ENCODE measurements at places on chromosomes 13 and 19.

GRCh38 chr19:46492841-46493235, 2.8 kb downstream of the PNMA8B start:
- DNase-seq, result no peak

GRCh38 chr13:111122056-111122455, 6.9 kb downstream of the ARHGEF7 start:
- no peak for DNase-seq

- DNase-seq, result no peak
Observed at GRCh38 chr19:4007836-4008539, 452 bp downstream of the PIAS4 start.

DNA sequence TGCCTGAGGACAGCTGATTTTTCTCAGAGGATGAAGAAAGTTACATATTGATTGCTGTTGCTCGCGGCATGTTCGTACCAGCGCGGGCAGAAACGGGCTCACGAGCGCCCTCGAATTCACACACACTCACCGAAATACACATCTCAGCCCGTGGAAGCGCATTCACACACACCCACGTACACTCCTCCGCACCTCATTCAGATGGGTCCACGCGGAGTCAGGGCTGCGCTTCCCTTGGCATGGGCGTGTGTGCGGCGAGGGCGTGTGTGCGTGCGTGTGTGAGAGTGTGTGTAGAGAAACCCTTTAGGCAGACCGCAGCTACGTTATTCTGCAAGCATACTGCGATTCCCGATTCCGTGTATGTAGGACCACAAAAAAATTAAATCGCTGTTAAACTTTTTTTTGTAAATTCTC, 2.1 kb upstream of the PCDH17 start:
- DNase-seq, result no peak

- DNase-seq, result no peak
Observed at GRCh38 chr19:10961073-10961860, 437 bp downstream of the SMARCA4 start.

GRCh38 chr19:49879243-49879963, 1.9 kb downstream of the TBC1D17 start:
- no peak for DNase-seq

- no peak for DNase-seq
Observed at GRCh38 chr13:83499286-83499685, 383.0 kb downstream of the SLITRK1 start.

DNA sequence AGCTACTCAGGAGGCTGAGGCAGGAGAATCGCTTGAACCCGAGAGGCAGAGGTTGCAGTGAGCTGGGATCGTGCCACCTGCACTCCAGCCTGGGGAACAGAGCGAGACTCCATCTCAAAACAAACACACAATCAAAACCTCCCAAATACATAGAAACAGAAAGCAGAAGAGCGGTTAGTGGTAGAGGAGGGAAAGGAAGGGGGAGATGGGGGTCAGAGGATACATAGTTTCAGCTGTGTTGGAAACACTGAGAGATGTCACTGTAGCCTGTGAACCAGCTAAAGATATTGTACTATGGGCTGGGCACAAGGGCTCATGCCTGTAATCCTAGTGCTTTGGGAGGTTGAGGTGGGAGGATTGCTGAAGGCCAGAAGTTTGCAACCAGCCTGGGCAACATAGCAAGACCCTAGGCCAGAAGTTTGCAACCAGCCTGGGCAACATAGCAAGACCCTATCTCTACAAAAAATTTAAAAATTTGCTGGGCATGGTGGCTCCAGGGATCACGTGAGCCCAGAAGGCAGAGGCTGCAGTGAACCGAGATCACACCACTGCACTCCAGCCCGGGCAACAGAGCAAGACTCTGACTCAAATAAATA, 49.9 kb downstream of the GNG7 start:
- no peak for DNase-seq

GRCh38 chr19:3708207-3708931, at the start of gene TJP3:
TJP3 (plus strand) TSS chr19:3708384; CDS start chr19:3728433, 20,049 bp downstream.
- no peak for DNase-seq

DNA sequence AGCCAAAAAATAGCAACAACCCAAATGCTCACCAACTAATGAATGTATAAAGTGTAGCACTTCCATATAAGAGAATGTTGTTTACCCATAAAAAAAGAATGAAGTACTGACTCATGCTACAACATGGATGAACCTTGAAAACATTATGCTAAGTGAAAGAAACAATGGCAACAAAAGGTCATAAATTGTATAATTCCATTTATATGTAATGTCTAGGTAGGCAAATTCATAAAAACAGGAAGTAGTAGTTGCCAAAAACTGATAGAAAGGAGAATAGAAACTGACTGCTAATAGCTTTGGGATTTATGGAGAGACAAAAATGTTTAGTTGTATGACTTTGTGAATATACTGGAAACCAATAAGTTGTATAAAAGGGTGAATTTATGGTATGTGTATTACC, 21.6 kb downstream of the MYCBP2 start:
- DNase-seq, result no peak

GRCh38 chr19:33394006-33394722, 20.7 kb downstream of the CEBPG start:
- no peak for DNase-seq

DNA sequence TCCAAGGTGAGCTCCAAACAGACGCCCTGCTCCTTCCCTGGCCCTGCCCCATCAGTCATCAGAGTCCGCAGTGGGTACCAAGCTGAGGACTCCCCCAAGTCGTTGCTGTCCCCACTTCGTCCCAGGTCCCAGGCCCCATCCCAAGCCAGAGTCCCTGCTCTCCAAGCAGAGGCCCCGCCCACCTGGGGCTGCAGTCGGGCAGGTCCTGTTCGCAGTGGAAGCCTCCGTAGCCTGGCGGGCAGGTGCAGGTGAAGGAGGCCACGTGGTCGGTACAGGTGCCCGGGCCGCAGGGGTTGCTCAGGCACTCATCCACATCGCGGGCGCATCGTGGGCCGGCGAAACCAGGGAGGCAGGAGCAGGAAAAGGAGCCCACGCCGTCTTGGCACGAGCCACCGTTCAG, 19.4 kb downstream of the NOTCH3 start:
- DNase-seq, result no peak

- DNase-seq, result no peak
Observed at GRCh38 chr13:43260999-43261398, 237.6 kb downstream of the DNAJC15 start.

- peak; percentile 68 for DNase-seq
Observed at GRCh38 chr19:38233740-38234251, 9.8 kb upstream of the DPF1 start.

GRCh38 chr19:41886761-41887710, 4.1 kb downstream of the ARHGEF1 start:
- peak; percentile 63 for DNase-seq

- no peak for DNase-seq
Observed at GRCh38 chr13:30748717-30749116, 13.4 kb downstream of the ALOX5AP start.

DNA sequence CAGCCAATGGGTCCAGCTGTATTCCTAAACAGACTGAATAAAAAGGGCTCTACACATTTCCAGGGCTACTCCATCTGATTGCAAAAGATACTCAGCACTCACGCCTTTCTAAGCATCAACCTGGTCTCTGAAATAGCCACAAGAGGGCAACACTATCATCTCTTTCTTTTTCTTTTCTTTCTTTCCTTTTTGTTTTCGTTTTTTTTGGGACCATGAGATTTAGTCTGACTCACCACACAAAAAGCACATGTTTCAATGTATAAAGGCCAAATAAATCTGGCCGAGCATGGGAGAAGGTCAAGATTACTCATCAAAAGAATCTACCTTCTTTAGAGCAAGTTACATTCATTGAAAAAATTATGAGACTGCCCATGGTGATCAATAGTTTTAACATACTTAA, 805.6 kb upstream of the ARGLU1 start:
- DNase-seq, result no peak

DNA sequence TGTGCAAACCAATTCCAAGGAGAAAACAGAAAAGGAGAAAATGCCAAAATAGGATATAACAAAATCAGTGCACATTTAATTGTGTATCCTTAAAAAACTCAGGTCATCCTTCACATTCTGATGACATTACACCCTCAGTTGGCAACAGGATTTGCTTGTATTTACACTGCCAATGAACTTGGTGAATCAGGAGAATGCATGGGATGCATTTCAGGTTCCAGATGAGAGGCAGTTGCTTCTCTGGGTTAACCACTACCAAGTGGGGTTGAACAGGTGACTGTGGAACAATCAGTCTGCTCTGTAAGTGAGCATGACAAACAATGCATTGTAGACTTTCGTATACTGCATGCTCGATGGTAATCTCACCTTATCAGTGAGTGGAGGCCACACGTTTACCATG, 79.1 kb downstream of the STARD13 start:
- no peak for DNase-seq

GRCh38 chr13:103663996-103664395, 597.8 kb upstream of the SLC10A2 start:
- no peak for DNase-seq

Data from stimulated activated CD8-positive, alpha-beta memory T cell treated with anti-CD3 and anti-CD28 coated beads, Interleukin-7, amount 100 ng/mL, for 48 hours (primary cell).